ENCODE measurements at places on chromosomes 6 and 20.
A peak's percentile ranks its signal among the peaks of the same experiment; 100 is the strongest.

GRCh38 chr20:3677733-3678132 is 4.1 kb downstream of the ADAM33 start:
- DNase-seq = no peak

GRCh38 chr20:33549229-33549999 is 59.5 kb downstream of the CBFA2T2 start:
- DNase-seq = no peak

- DNase-seq = no peak
Observed at GRCh38 chr6:10587656-10588406, 66.7 kb downstream of the GCNT2 start.

DNA sequence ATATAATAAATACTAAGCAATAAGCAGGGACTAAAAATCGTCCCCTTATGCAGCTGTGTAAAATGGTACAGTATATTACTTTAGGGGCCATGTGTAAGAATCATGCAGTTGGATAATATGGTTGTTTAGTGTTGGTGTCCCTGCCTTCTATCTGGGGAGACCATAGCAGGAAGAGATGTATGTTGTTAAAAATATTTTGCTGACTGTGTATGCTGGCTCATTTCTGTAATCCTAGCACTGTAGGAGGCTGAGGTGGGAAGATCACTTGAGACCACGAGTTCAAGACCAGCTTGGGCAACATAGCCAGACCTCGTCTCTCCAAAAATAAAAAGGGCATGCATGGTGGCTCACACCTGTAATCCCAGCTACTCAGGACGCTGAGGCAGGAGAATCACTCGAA is 5.6 kb downstream of the PANK2 start:
- no peak for DNase-seq

- no peak for DNase-seq
Observed at GRCh38 chr6:131353106-131353505, 217.8 kb downstream of the AKAP7 start.

DNA sequence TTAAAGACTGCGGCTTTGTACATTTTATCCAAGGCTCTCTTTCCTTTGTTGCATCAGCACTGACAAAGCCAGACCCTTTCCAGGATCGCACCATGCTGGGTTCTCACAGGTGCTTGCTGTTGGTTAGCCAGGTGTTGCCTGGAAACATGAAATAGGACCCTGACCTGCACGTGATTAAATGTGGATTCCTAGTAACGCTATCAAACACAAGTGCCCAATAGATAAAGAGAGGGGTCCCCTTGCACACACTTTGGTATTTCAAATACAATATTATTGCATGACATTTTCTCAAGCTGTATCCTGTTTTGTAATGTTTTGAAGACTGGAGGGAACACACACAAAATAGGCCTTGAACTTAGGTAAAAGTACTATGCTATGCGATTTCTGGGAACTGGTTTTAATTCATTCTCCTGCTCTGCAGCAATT is 73.3 kb downstream of the AKAP12 start:
- DNase-seq = no peak

DNA sequence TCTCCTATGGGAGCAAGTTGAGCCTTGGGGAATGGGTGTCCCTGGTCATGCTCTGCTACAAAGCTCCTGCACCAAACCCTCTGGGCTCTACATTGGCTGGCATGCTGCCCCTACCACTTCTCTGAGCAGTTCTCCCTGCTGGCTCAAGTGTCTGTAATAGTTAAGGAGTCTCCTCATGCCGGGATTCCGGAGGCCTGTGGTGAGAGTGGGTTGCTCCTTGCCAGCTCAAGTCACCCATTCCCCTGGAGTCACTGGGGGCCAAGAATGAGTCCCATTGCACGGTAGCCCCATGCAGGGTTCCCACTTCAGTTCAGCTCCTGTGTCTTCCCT is 173.9 kb downstream of the PRDM13 start:
- no peak for DNase-seq

DNA sequence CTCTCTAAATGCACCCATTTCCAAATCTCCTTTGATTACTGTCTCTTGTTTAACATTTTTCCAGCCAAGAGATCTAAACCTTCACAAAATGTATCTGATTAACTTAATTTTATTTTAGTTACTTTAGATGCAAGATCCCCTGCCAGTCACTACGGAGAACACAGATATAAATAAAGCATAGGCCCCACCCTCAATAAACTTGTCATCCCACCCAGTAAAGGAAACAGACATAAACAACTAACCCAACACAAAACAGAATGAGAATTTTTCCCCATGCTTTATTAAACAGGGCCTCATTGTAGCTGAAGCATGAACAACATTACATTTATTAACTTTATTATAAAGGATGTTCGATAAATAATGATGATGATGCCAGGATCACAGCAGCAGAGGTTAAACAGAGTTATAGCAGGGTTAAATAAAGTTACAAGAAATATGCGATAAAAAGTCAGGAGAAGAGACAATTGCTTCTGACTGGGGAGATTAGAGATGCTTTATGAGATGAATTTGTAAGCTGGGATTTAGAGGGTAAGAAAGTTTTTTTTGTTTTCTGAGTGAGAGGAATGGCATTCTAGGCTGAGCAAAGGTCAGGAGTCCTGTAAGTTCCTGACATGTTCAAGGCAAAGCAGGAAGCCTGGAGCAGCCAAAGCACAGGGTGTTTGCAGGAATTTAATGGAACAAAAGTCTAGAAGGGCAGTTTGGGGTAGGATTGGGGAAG is 41.1 kb downstream of the TFAP2A start:
- DNase-seq = peak; percentile 13

DNA sequence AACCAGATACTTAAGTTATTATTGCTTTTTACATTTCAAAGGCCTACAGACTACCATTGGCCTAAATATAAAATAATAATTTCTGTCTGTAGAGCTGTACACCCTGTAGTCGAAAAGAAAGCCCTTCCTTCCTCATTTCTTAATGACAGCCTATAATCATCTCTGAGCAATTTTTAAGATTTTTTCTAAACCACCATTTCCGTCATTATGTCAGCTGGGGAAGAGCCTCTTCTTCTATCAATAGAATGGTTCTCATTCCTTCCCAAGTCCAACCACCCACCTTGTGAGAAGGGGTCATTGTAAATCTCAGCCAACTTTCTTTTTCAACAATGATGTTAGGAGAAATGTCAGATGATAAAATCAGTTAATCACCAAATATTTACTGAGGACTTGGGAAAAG is 91.8 kb downstream of the PLEKHG1 start:
- no peak for DNase-seq

DNA sequence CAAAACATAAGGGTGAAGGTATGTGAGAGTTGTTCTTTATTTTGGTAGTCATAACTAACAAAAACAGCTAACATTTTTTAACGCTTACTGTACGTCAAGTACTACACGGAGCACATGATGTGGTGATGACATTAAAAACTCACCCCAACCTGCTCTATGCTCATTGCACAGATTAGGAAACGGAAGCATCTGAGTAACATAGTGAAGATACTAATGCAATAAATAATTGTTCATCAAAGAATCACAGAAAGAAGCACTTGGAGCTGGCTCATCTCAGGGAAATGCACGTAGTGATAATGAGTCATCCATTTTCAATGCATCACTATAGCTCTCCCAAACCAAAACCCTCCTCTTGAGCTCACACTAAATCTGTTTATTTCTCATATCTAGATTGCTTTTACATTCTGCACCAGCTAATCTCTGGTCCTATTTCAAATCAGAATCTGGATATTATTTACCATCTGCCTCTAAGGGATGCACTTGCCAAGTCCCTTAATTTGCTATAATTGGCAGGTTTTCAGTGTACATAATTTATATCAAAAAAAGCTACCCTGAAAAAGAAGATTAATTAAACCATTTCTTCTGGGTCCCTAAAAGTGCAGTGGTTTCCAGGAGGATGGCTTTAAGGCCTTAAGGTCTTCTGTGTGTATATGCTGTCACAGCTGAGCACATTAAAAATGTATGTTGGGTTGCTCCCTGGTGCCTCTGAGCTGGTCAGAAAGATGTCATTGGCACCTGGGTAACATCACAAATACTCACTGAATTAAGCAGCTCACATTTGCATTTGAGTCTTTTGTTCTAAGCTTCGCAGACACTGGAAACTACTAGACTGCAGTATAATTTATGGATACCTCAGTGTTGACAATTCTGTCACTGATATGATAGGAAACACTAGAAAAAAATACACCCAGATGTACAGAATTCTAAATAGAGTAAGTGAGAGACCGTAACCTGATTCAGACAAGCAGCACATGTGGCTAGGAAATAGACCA is 677.4 kb upstream of the CITED2 start:
- DNase-seq = peak; percentile 93

DNA sequence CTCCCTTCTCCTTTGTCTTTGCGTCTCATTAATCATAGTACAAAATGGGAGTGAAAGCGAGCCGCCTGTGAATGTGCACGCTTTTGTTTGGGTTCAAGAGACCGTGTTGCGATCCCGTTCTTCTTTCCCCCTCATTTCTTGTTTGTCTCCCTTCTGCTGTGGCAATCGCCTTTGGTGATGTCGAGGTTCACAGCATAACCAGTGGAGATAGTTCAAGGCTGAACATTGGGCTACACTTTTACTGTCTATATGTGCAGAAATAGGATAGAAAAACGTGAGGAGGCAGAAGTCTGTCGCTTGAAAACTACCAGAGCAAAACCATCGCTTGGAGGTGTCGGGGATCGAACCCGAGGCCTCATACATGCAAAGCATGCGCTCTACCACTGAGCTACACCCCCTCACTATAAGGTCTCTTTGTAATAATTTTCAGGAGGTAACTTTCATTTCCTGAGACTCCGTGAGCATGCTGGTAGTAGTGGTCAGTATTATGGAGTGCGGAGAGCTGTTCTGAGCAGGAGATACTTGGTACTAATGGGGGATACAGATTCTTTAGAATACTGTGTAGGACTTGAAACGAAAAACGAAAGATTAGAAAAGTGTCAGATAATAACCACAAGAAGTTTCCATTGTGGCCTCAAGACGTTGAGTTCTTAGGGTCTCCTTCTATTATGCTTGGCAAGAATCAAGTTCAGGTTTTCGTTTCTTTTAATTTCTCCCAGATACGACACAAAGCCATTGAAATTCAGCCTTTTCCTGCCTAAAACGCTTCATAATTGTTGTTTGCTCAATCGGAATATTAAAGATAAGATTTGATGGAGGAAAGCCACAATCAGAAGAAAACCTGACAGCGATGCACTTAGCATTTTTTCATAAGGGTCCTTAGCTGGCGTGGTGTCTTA is 106.6 kb downstream of the TRIM27 start:
- no peak for DNase-seq

GRCh38 chr6:143803769-143804568 is 39.2 kb upstream of the LTV1 start:
- DNase-seq = no peak

DNA sequence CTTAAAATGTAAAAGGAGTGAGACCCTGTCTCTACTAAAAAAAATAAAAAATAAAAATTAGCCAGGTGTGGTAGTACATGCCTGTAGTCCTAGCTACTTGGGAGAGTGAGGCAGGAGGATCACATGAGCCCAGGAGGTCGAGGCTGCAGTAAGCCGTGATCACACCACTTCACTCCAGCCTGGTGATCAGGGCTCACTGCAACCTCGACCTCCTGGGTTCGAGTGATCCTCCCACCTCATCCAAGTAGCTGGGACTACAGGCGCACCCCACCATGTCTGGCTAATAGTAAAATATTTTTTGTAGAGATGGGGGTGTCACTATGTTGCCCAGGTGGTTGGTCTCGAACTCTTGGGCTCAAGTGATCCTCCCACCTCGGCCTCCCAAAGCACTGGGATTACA is 8.1 kb upstream of the FOXS1 start:
- DNase-seq = no peak

DNA sequence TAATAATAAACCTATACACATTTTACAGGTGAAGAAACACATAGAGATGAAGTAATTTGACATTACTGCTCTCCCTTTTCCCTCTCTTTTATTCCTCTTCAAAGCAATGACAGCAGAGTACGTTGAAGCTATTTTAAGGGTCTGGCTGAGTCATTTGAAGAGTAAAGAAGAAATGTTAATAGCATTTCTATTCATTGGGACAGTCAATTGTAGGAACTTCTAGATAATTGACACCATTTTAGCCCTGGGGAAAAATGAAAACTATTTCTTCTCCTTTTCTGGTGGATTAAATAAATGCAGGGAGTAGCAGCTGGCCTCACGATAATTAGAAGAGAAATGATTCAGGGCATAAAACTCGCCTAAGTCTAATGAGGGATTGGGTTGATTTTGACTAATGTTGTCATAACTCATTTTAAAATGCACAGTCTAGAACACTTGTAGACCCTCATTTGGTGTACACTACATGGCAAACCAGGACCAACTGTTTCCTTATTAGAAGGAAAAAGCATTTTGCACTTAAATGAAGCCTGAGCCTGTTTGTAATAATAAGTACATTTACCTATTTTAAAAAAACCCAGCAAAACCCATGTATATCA is 48.1 kb downstream of the RIPOR2 start:
- DNase-seq = no peak

DNA sequence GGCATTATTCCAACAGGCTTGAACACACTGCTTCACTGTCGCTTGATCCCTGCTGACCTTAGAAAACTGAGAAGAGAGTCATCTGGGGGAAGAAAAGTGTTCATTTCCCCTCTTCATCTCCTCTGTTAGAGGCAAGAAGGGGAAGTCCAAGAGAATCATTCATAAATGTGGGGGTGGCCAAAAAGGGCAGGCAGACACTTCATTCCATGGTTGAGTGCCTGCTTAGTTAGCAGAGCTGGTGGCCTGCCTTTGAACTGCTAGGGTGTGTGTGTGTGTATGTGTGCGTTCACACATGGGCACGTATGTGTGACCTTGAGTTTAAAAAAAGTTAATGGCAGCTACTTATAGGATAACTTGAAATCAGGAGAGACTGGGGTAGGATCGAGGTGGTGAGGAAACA is 39.4 kb upstream of the RFPL4B start:
- DNase-seq = no peak

- no peak for DNase-seq
Observed at GRCh38 chr20:23939641-23940040, 48.9 kb downstream of the GGTLC1 start.

GRCh38 chr20:2420510-2420909 is 39.8 kb downstream of the TGM6 start:
- DNase-seq = no peak

DNA sequence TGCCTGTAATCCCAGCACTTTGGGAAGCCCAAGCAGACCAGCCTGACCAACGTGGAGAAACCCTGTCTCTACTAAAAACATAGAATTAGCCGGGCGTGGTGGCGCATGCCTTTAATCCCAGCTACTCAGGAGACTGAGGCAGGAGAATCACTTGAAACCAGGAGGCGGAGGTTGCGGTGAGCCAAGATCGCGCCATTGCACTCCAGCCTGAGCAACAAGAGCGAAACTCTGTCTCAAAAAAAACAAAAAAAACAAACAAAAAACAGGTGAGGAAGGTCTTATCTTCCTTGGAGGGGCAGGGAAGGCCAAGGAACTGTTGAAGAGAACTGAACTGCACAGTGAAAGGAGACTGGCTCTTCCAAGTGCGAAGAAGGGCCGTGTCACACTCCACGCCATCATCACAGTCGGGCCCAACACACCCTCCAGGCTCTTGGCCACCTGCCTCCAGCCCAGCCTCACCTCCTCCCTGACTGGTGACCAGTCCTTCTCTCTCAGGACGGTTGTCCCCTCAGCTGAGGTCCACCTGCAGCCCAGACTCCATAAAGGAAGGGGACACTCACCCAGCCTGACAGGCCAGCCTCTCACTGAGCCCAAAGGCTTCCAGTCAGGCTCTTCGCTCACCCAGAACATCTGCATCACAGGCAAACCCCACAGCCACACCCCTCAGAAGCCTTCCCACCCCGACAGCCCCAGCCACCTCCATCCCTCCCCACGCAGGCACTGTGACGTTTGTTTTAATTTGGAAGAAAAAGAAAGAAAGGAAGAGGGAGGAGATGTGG is 4.1 kb downstream of the ZC3H12D start:
- DNase-seq = no peak

Data from AG09309 (cell line).